ENCODE measurements at places on chromosomes 5 and 9. TPM values are rescaled to one million over a fixed set of nuclear protein-coding genes. Genes with fewer than 3 reads are reported as not detected.

DNA sequence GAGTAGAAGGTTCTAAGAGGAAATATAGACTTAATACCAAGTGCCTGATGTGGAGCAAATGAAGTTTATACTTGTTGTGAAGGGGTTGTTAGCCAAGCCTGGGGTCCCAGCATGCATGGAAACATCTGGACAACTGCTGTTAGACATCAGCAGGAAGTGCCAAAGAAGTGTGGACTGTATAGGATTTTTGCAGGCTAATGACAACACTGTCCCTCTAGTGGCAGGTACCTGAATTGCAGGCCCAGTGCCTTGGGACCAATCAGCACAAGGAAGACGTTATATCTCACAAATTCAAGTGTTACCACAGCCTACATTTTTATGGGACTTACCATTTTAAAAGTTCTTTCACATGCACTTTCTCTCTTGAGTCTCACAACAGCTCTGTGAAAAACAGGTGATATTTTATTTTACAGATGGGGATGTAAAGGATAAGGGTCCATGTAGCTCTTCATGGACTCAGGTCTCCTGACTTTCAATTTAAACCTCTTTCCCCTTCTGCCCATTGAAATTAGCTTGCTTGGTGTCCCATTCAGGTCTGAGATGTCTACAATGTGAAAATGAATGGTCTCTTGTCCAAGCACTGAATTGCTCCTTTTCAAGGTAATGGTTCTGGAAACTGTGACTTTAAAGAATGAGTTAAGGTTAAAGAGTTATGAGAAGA, 89.0 kb upstream of the MAP1B start:
- peaks cover 6% of the 10 kb centered on the region for H3K4me1 ChIP-seq
- DNase-seq: no peak
- H3K27ac ChIP-seq: no peak overlapping the region
- no peak overlapping the region for H3K4me3 ChIP-seq
- H3K36me3 ChIP-seq: no peaks in the 10 kb centered on the region

- H3K4me1 ChIP-seq: no peaks in the 10 kb centered on the region
- no peak for DNase-seq
- H3K27me3 ChIP-seq: no peaks in the 10 kb centered on the region
- H3K36me3 ChIP-seq: no peaks in the 10 kb centered on the region
- H3K27ac ChIP-seq: no peak overlapping the region
Observed at GRCh38 chr9:99680191-99680590, 141.5 kb upstream of the NR4A3 start.

ZFP37 gene
- 2.7 TPM for total RNA-seq

COX7C gene
- 240 TPM for total RNA-seq

RNF183 gene
- total RNA-seq: not detected
